ENCODE measurements at places on chromosomes 1 and 21.

- DNase-seq, result no peak
Measured at GRCh38 chr1:10178597-10179405, 31.6 kb upstream of the KIF1B start.

DNA sequence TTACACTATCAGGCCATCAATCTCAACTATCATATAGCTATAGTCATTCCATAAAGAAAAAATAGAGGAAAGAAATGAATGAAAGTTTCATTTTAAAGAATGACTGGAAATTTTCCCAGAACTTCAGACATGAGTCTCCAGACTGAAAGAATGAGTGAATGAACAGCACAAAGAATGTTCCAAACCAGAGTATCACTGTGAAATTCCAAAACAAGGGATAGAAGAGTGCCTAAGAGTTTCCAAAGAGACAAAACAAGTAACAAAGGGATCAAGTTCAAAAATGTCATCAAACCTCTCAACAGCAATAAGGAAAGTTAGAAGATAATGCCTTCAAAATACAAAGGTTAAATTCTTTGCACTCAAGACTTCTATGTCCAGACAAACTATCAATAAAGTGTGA lies 114.9 kb downstream of the DENND1B start:
- no peak for DNase-seq

DNA sequence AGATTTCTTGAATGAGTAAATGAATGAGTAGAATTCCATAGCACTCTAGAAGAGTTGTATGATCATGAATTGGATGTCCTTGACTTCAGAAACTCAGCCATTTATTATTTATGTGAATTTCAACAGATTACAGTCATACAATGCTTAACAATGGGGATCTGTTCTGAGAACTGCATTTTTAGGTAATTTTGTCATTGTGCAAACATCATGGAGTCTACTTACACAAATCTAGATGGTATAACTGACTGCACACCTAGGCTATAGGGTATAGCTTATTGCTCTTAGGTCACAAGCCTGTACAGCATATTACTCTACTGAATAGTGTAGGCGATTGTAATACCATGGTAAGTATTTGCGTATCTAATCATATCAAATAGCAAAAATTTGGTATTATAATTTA lies 59.6 kb downstream of the PRRX1 start:
- DNase-seq, result no peak

GRCh38 chr1:210373628-210373877 lies 44.9 kb downstream of the HHAT start:
- DNase-seq, result peak; percentile 19

DNA sequence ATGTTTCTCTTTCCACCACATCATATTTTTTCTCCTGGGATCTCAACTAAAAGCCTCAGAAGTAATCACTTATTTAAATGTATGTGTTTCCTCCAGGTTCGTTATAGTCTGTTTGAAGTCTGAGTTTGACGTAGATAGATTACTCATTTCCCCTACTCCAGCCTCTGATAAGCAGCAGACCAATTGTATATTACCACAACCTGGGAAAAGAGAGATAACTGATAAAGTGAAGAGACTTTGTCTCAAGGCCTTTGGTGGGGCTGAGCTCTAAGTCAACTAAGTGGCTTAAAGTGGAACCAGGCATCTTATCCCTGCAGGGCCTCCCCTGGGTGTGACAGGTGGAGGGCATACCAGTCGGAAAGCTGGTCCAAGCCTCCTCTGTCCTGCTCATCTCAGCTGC lies 34.9 kb upstream of the CACNA1E start:
- DNase-seq, result no peak

- DNase-seq, result peak; percentile 27
Measured at GRCh38 chr1:44254392-44254910, 41.2 kb downstream of the DMAP1 start.

- no peak for DNase-seq
Measured at GRCh38 chr1:234295068-234295467, 78.2 kb upstream of the COA6 start.

- DNase-seq, result no peak
Measured at GRCh38 chr1:211601982-211602670, 23.2 kb upstream of the SLC30A1 start.

All from stimulated activated CD4-positive, alpha-beta T cell treated with anti-CD3 and anti-CD28 coated beads, Interleukin-4, amount 100 ng/mL, for 24 hours (primary cell).